Esophagus squamous epithelium (tissue), 5 donors: ENCODE measurements at places on chromosomes 6 and 20. TPM values are rescaled to one million over a fixed set of nuclear protein-coding genes. Genes with fewer than 3 reads are reported as not detected.
A peak's percentile ranks its signal among the peaks of the same experiment; 100 is the strongest.

The SLC12A5 gene
- total RNA-seq: not detected

The MYLK4 gene
- 0.97 TPM for total RNA-seq

The ANKRD6 gene
- total RNA-seq: 7.4 TPM

The LZTS3 gene
- 4.0 TPM for total RNA-seq

The BIRC7 gene
- total RNA-seq: not detected

The RNF182 gene
- total RNA-seq: not detected

GRCh38 chr6:89385846-89386245 lies 26.2 kb downstream of the RRAGD start:
- H3K4me1 ChIP-seq: peaks cover 15% of the 10 kb centered on the region
- no peak overlapping the region for H3K4me3 ChIP-seq
- H3K27me3 ChIP-seq: no peaks in the 10 kb centered on the region
- no peaks in the 10 kb centered on the region for H3K36me3 ChIP-seq
- peak overlapping the region; percentile 54 for H3K27ac ChIP-seq
- no peak for DNase-seq

DNA sequence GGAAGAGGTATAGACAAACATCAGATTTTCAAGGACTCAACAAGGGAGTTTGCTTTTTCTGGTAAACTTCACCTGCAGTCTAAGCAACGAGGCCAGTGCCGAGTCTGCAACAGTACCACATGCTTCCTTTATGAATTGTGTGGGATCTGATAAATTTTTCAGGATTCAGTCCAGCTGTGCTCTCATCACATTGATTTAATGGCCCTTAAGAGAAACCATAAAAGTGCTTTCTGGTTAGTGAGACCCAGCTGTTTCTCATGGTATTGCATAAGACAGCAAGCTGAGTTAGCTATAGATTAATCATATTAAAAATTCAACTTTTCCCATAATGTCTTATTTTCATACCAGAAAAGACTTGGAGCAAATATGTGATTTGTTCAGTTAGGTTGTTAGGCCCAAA lies 291.4 kb downstream of the CENPW start:
- no peak overlapping the region for H3K4me3 ChIP-seq
- H3K27ac ChIP-seq: no peak overlapping the region
- H3K4me1 ChIP-seq: peaks cover 6% of the 10 kb centered on the region
- no peak for DNase-seq
- no peaks in the 10 kb centered on the region for H3K27me3 ChIP-seq
- H3K36me3 ChIP-seq: no peaks in the 10 kb centered on the region

GRCh38 chr6:102381203-102381602 lies 987.7 kb downstream of the GRIK2 start:
- H3K4me3 ChIP-seq: no peak overlapping the region
- no peak overlapping the region for H3K27ac ChIP-seq
- DNase-seq: no peak
- no peaks in the 10 kb centered on the region for H3K27me3 ChIP-seq

GRCh38 chr6:149749594-149750135 lies at the start of gene PCMT1:
Gene PCMT1, plus strand, starts transcription at chr6:149749741. Its CDS starts 161 bp downstream, at chr6:149749902.
- H3K27me3 ChIP-seq: no peaks in the 10 kb centered on the region
- peak; percentile 38 for DNase-seq
- peaks cover 24% of the 10 kb centered on the region for H3K4me1 ChIP-seq
- peak within 1 kb of the TSS; percentile 88 for H3K4me3 ChIP-seq

DNA sequence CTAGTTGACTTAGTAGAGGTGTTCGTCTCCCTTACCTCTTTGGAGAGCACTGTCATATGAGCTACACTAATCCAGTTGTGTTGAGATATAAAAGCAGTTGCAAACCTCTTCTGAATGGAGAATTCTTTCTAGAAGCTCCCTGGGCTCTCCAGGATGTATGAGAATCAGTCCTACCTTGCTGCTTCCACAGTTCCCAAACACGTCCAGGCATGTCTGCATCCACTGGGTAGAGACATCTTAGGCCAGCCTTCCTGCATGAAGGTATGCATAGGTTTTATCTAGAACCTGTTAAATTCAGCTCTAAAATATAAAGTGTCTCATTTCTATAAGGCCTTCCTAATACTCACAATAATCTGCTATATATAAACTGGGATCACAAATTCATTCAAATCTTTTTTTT lies 297.7 kb downstream of the CDC5L start:
- no peak for DNase-seq
- no peaks in the 10 kb centered on the region for H3K4me1 ChIP-seq
- H3K27ac ChIP-seq: no peak overlapping the region

- H3K4me3 ChIP-seq: no peak within 1 kb of the TSS
- H3K4me1 ChIP-seq: no peaks in the 10 kb centered on the region
- no peaks in the 10 kb centered on the region for H3K27me3 ChIP-seq
- no peak within 1 kb of the TSS for H3K27ac ChIP-seq
Measured at GRCh38 chr6:45327956-45328522, at the start of gene RUNX2. Gene RUNX2, plus strand, starts transcription at chr6:45328330. Its CDS starts 397 bp downstream, at chr6:45328727.

GRCh38 chr6:53624502-53624901 lies 41.1 kb downstream of the KLHL31 start:
- H3K27me3 ChIP-seq: no peaks in the 10 kb centered on the region
- H3K36me3 ChIP-seq: no peaks in the 10 kb centered on the region
- no peak for DNase-seq
- no peak overlapping the region for H3K4me3 ChIP-seq
- H3K4me1 ChIP-seq: peaks cover 4% of the 10 kb centered on the region

GRCh38 chr6:50712291-50712690 lies 1.0 kb upstream of the TFAP2D start:
- peaks cover 100% of the 10 kb centered on the region for H3K27me3 ChIP-seq
- no peak overlapping the region for H3K27ac ChIP-seq
- H3K4me3 ChIP-seq: no peak overlapping the region
- no peaks in the 10 kb centered on the region for H3K36me3 ChIP-seq
- no peaks in the 10 kb centered on the region for H3K4me1 ChIP-seq

GRCh38 chr6:131368198-131368911 lies 204.7 kb upstream of the ARG1 start:
- H3K27ac ChIP-seq: no peak overlapping the region
- H3K4me3 ChIP-seq: no peak overlapping the region
- no peak for DNase-seq
- peaks cover 13% of the 10 kb centered on the region for H3K4me1 ChIP-seq
- H3K36me3 ChIP-seq: no peaks in the 10 kb centered on the region

DNA sequence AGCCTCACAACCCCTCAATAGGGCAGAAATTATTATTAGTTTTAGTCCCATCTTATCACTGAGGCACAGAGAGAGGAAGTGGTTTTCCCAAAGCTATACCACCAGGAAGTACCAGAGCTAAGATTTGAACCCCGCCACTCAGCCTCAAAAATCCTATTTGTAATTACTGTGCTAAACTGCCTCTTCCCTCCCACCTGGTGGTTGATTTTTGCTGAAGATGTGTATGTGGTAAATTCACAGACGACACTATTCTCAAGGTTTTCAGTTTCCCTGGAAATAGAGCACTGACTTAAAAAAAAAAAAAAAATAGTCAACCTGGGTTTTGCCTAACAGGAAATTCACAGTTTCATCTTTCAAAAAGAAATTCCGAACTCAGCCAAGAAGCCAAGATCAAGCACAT lies 57.9 kb downstream of the TSHZ2 start:
- peaks cover 11% of the 10 kb centered on the region for H3K4me1 ChIP-seq
- H3K27ac ChIP-seq: no peak overlapping the region
- H3K4me3 ChIP-seq: no peak overlapping the region
- H3K36me3 ChIP-seq: no peaks in the 10 kb centered on the region
- no peak for DNase-seq

DNA sequence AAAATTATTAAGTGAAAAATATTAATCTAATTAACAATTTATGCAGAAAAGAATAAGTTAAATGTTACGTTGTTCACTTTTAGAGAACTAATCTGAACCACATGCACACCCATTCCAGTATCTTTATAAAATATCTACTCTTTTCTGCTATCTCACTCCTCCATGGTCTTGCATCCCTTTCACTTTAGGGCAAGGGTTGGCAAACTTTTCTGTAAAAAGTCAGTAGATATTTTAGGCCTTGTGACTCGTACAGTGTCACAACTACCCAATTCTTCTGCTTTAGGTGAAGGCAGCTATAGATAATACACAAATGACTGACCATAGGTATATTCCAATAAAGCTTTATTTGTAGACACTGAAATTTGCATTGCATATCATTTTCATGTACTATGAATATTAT lies 39.7 kb upstream of the SUPT3H start:
- peaks cover 20% of the 10 kb centered on the region for H3K4me1 ChIP-seq
- peaks cover 89% of the 10 kb centered on the region for H3K27me3 ChIP-seq
- no peak overlapping the region for H3K27ac ChIP-seq

- H3K4me3 ChIP-seq: no peak overlapping the region
- no peaks in the 10 kb centered on the region for H3K4me1 ChIP-seq
- H3K27me3 ChIP-seq: no peaks in the 10 kb centered on the region
- H3K36me3 ChIP-seq: no peaks in the 10 kb centered on the region
Measured at GRCh38 chr6:153563001-153563400, 431.9 kb upstream of the RGS17 start.

DNA sequence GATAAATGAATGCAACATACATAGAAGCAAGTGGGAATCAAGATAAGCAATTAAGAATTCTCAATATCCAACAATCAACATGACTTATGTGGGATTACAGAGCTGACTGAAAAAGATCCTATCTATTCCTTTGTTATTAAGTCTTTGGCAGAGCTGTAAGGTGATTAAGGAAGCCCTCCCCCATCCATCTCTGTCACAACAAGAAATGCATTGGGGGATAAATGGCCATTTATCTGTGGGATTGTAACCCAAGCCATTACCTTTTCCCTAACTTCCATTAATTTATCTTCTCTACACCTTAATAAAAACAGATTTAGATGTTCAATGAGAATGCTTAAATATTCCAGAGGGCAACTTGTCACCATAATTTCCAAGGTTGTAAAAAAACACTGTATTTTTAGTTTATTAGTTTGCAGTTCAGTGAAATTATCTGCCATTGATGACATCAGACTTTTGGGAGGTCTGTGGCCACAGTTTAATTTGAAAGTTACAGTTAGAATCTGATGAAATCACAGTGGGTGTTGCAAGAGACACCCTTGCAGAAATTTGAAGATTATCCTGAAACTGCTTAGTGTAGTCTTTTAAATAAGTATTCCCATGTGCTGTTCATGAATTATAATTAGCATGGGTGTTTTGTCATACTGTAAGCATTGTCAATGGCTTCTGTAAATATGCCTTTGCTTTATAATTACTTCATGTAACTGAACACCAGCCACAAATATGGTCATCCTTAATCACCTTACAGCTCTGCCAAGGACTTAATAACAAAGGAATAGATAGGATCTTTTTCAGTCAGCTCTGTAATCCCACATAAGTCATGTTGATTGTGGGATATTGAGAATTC lies 49.4 kb upstream of the FYN start:
- H3K27ac ChIP-seq: no peak overlapping the region
- H3K27me3 ChIP-seq: no peaks in the 10 kb centered on the region
- H3K4me1 ChIP-seq: no peaks in the 10 kb centered on the region
- H3K4me3 ChIP-seq: no peak overlapping the region
- no peak for DNase-seq

DNA sequence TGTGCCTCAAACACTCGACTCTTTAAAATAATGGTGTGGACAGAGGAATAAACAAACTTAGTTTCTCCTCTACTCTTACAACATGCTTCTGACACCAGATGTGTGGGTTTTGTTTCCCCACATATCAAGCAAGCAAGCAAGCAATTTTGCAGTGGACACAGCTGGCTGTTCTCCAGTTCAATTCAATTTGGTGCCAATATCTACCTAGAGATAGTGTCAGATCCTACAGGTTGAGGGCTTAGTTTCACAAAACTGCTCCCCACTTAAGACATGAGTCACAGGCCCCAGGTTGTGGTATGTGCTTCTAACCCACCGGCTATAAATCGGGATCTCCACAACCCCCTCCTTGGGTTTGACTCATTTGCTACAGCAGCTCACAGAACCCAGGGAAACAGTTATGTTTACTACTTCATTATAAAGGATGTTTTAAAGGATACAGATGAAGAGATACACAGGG lies 131.4 kb upstream of the TRAF3IP2 start:
- H3K4me1 ChIP-seq: peaks cover 28% of the 10 kb centered on the region
- DNase-seq: no peak
- H3K36me3 ChIP-seq: no peaks in the 10 kb centered on the region
- H3K27ac ChIP-seq: no peak overlapping the region

- no peak overlapping the region for H3K4me3 ChIP-seq
- DNase-seq: no peak
- H3K4me1 ChIP-seq: no peaks in the 10 kb centered on the region
- no peaks in the 10 kb centered on the region for H3K36me3 ChIP-seq
- H3K27me3 ChIP-seq: no peaks in the 10 kb centered on the region
Measured at GRCh38 chr20:62840244-62841197, 21.1 kb downstream of the TCFL5 start.

DNA sequence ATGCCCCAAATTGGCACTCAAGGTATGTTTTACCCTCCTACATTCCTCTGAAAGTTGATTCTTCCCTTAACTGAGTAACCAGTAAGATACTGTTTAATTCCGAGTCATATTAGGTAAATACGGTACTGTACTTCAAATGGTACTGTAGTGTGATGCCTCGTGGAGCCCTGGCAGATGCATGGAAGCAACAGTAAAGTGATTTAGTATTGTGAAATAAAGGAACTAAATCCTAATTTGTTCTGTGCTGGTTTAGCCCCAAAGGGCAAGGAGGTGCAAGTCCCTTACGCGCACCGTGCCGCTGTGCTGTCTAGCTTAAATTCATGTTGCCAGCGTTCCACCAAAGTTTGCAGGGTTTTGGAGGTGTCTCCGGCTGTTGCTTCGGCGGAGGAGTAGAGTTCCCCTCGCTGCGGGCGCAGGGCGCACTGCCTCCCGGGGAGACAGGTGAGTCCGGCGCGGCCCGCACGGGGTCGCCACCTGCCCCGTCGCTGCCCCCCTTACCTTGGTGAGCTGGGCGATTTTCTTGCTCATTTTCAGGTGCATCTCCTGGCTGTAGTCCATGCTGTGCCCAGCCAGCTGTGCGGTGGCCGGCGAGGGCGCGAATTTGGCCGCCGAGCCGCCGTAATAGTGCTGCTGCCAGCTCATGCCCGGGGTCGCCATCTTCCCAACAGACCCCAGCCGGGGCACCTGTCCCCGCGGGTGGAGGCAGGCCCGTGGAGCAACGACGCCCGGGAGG lies 655 bp downstream of the FAM184A start:
- peak overlapping the region; percentile 89 for H3K4me3 ChIP-seq
- DNase-seq: no peak
- peak overlapping the region; percentile 87 for H3K27ac ChIP-seq
- no peaks in the 10 kb centered on the region for H3K27me3 ChIP-seq
- H3K36me3 ChIP-seq: no peaks in the 10 kb centered on the region

DNA sequence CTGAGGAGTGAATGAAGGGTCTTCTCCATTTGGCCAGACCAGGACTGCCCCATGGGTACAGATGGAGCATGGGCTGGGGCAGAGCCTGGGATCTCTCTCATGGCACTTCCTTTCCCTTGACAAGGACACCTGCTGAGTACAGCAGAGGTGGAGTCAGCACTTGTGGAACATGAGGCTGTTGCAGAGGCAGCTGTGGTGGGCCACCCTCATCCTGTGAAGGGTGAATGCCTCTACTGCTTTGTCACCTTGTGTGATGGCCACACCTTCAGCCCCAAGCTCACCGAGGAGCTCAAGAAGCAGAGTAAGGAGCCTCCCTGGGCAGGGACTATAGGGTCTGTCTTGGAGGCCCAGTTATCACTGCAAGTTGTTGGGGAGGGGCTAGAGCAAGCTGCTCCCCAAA lies 29.6 kb downstream of the GSS start:
- no peaks in the 10 kb centered on the region for H3K27me3 ChIP-seq
- H3K27ac ChIP-seq: no peak overlapping the region
- DNase-seq: no peak
- H3K36me3 ChIP-seq: peaks cover 6% of the 10 kb centered on the region
- no peaks in the 10 kb centered on the region for H3K4me1 ChIP-seq
